Aorta (tissue), 5 donors: ENCODE measurements at places on chromosomes 7 and 10.

DNA sequence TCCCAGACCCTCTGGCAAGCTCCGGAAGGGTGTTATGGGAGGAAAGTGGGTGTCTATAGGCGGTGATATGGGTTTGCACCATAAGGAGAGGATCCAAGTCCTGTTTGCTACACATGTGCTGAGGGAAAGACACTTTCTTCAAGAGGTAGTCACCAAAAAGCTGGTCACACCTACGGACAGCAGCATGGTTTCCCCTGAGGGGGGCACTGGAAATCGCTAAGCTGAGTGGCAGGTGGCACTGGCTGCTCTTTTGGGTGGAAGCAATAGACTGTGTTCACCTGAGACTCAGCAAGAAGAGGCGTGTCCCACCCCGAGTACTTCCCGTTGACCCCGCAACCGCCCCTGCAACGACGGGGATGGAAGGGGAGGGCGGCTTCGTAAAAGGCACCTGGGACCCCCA, 1.8 kb upstream of the FOXI2 start:
- DNase-seq, result no peak

GRCh38 chr10:66832781-66833422, 92.9 kb upstream of the LRRTM3 start:
- no peak for DNase-seq

DNA sequence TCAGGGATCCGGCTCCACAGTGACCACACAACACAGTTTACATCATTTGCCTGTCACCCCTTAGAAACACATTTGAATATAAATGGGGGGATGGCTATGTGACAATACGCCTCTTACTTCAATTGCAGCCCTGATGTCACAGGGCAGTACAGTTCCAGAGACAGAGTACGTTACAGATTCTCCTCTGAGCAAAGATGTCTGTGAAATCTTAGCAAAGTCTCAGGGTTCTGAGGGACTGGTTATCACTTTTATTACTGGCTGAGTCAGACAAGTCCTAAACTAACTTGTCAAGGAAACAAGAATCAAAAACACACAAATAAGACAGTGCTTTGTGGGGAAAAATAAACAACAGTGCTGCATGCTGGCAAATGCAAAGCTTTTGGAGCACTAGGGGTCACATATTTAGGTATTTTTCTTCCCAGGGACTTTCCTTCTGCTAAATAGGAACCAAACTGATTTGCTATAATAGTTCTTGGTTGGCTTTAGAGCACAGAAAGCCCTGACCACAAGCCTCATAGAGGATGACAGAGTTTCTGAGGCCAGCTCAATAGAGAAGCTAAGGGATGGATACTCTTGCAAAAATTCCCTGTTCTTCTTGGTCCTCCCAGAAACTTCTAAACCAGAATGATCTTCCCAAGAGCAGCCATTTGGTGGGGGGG, 501.6 kb downstream of the GRID1 start:
- no peak for DNase-seq

DNA sequence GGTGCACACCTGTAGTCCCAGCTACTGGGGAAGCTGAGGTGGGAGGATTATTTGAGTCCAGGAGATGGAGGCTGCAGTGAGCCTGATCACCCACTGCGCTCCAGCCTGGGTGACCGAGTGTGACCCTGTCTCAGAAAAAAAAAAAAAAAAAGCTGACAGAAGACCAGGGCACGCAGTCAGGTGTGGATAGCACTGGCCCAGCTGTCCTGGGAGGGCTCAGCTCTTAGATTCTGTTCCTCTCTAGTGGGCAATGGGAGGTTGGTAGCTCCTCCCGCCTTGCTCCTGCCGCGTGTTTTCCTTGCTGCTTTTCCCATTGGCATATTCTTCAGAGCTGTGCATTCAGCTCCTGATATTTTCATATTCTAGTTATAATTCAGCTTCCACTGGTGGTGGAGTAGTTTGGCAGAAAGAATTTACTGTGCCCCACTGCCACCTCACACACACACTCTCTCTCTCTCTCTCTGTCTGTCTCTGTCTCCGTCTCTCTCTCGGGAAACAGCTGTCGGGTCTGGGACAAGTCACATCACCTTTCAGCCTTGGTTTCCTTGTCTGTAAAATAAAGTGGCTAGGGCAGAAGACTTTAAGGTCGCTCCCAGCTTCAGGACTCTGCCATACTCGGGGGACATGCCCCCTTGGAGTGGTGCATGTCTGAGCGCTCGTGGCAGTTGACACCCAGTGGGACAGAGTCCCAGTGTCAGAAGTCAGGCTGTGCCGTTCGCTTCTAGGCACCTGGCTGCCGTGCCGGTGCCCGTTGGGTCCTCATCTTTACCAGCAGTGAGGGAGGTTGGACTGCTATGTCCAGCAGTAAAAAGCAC, 25.9 kb upstream of the ANKRD2 start:
- DNase-seq, result peak; percentile 32

DNA sequence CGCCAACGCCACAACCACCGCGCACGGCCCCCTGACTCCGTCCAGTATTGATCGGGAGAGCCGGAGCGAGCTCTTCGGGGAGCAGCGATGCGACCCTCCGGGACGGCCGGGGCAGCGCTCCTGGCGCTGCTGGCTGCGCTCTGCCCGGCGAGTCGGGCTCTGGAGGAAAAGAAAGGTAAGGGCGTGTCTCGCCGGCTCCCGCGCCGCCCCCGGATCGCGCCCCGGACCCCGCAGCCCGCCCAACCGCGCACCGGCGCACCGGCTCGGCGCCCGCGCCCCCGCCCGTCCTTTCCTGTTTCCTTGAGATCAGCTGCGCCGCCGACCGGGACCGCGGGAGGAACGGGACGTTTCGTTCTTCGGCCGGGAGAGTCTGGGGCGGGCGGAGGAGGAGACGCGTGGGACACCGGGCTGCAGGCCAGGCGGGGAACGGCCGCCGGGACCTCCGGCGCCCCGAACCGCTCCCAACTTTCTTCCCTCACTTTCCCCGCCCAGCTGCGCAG, 424 bp downstream of the EGFR start:
- DNase-seq, result peak; percentile 69

GRCh38 chr10:50917486-50917885, 32.1 kb upstream of the A1CF start:
- DNase-seq, result no peak

GRCh38 chr10:69426376-69426727, 9.6 kb upstream of the TACR2 start:
- DNase-seq, result no peak

DNA sequence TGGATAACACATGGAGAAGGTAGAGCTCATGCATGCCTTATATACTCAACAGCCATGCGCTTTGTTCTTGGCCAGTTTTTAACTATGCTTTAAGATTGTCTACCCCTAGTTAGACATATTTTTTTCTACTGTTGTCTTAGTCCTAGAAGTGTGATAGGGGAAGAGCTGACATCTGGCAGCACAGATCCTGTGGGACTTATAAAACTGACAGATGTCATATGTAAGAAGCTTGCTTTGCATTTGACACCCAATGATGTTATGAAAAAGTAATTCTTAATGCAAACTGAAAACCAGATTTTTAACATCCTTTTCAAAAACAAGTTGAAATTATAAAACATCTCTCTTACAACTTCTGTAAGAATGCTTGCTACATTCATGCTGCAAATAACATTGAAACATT, 715.9 kb upstream of the LRRN3 start:
- DNase-seq, result no peak

- DNase-seq, result no peak
These were observed 30.6 kb downstream of the KMT2E start for GRCh38 chr7:105044449-105045070.

DNA sequence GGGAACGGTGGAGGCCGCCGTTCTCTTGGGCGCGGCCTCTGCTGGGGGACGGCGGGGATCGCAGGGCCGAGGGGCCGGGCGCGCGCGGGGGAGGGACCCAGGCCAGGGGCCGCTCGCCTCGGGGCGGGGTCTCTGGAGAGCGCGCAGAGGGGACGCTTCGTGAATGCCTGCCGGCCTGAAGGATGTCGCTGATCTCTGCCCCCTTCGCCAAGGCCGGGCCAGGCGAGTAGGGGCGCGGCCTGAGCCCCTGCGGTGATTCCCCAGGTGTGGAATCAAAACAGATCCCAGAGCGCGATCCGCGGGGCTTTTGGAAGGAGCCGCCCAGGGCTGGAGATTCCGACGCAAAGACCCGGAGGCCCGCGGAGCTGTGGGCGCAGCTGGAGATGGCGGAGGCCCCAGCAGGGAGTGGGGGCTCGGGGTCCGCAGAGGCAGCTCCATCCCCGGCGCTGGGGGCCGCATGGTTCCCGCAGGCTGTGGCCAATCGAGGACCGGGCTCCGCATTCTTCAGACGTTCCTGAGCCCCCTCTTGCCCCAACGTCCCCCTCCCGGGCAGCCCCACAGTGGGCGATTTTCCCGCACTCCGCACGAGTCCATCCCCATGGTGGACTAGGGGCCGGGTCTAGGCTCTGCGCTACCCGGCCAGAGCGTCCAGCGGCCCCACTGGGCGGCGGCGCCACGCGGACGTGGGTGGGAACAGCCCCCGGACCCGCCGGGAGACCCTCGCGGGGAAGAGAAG, 166.0 kb downstream of the ACTR3B start:
- no peak for DNase-seq

GRCh38 chr10:98316661-98317060, 48.7 kb upstream of the LOXL4 start:
- DNase-seq, result no peak

- DNase-seq, result no peak
These were observed 116.4 kb upstream of the ASAH2 start for GRCh38 chr10:50367732-50368131.

GRCh38 chr7:121909716-121910345, 36.9 kb downstream of the PTPRZ1 start:
- no peak for DNase-seq

DNA sequence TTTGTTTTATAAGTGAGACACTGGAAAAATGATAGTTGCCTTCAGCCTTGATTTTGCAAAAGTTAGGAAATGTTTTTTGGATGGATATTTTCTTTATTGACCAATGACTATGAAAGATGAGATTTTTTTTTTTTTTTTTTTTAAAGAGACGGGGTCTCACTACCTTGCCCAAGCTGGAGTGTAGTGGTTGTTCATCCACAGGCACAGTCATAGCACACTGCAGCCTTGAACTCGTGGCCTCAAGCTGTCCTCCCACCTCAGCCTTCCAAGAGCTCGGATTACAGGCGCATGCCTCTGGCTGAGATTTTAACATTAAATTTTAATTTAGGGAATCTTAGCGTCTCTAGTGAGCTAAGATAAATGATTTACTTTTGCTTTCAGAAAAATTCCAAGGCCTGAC, 66.2 kb downstream of the LOXL4 start:
- no peak for DNase-seq

DNA sequence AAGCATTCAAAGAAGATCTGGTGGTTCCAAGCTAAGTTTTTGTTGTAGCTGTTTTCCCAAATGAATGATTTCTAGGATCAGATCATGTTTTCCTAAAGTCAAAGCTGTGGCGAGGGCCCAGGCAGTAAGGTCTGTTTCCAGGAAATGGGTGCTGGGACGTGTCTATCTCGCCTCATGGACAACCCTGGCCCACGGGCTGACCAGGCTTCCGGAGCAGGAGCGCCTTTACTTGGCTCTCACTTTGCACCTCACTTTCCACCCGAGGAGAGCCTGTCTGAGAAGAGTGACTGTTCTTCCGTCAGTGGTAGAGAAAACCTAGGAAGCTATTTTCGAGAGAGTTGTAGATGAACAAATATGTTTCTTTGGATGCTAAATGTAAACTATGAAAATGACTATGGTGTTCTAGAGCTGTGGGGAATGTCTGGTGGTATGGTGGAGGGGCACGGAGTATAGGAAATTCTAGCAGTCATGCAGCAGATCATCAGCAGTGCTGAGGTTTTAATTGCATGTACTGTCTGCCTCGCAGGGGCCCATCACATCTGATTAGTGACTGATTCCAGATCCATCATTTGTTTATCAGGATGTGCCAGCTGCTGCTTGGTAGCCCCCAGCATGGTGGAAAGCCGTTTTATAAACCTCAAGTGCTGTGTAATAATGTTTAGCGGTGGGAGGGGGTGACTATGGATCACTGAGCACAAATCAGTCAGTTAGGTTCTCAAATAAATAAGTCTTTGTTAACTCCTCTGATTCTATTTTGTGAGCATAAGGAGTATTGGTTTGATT, 66.6 kb downstream of the VWC2 start:
- DNase-seq, result no peak

- no peak for DNase-seq
These were observed 84.0 kb downstream of the NRBF2 start for GRCh38 chr10:63217120-63217605.

DNA sequence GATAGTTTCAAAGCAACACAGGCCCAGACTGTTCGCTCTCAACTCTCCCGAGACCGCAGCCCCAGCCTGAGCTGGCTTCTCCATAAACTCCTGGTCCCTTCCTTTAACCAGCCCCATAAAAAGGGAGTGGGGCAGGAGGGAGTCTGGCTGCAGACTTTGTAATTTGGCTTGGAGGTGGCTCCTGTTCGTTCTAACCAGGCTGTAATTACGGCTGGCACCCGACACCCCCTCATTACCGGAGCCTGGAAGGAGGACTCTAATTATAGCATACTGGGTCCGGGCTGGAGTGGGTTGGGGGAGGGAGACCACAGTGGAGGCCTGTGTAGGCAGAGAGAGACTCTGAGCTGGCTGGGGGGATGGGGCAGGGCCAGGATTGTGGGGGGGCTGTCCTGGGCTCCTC, 49.7 kb downstream of the UNC5B start:
- DNase-seq, result no peak

DNA sequence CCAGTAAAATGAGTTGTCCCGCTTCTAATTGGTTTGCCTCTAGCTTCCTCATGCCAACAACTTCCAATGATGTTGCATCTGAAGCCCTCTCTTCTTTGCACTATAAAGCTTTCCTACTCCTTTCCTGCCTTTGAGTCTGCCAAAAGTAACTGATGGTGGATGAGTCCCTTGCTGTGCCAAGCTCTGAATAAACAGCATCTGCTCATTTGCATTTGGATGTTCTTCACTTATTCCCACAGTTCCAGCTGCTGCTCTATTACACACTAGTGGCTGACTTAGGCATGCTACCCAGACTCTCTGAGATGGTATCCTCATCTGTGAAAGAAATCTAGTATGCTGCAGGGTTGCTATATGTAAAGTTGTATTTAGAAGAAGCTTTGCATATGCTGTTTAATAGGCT, 24.9 kb downstream of the SFR1 start:
- DNase-seq, result no peak

DNA sequence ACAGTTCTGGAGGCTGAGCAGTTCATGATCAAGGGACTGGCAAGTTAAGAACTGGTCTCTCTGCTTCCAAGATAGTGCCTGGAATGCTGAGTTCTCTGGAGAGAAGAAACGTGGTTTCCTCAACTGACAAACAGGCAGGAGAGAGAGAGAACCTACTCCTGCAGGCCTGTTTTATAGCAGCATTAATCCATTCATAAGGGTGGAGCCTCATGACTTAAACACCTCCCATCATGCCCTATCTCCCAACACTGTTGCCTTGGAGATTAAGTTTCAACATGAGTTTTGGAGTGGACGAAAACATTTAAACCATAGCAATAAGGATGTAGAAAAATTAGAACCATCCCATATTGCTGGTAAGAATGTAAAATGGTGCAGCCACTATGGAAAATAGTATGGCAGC, 32.3 kb upstream of the IMMP2L start:
- DNase-seq, result no peak
